ENCODE measurements at places on chromosomes 12 and 14.

GRCh38 chr12:68794653-68795251, 13.2 kb upstream of the MDM2 start:
- peak; percentile 74 for DNase-seq

- peak; percentile 26 for DNase-seq
These were observed 785 bp downstream of the MLEC start for GRCh38 chr12:120687578-120688289.

DNA sequence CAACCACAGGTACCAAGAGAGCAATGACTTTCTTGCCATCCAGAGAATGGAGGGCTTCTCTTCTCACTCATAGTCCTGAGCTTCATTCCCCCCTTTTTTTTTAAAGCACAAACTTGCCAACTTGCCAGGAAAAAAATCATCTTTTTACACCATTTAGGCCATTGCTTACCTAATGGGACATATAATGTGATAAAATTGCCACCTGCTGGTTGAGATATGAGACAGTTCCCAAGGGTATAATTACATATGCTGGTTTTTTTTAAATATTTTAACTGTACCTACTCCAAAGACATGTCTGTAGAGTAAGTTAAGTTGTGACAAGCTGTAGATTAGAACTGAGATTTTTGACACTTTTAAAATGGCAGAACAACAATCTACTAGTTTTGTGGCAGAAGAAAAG, 519.1 kb upstream of the SEL1L start:
- no peak for DNase-seq

DNA sequence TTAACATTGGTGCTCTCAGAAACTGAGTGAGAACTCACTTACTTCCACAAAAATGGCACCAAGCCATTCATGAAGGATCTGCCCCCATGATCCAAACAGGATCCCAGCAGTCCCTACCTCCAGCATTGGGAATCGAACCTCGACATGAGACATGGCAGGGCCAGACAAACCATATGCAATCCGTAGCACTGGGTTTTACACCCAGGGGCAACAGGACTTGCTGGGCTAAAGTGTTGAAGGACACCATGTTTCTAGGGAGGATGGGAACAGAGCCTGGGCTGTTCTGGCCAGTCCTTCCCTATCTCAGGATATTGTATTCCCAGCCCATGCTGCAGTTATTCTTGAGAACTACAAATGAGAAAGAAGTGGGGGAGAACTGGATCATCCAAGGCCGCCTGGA, 36.6 kb downstream of the SERPINA3 start:
- no peak for DNase-seq

DNA sequence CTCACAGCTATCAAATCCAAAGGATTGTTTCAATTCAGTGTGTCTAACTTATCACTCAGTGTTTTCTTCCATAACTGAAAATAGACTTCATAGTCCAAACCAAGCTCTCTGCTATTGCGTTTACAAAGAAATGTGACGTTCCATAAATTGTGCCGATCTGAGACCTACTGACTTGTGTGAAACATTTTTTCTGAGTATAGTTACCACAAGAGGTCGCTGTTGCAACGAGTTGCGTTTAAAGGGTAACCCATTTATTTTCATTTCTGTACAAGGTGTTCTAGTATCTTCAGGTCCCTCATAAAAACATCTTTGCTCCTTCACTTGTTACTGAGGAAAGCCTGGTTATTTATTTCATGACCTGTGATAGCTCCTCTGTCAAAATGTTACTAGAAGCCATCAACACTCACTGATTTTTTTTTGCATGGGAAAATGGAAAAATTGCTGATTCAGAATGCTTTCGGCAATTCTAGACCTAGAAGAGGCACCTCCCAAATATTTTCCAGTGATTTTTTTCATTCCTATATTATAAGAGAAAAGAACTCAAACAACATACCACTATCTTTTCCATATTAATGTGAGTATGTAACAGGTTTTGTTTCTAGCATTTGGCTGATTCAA, 60.9 kb upstream of the OR4E1 start:
- peak; percentile 62 for DNase-seq

- DNase-seq = peak; percentile 68
These were observed 25.1 kb upstream of the RPLP0 start for GRCh38 chr12:120225852-120226640.

DNA sequence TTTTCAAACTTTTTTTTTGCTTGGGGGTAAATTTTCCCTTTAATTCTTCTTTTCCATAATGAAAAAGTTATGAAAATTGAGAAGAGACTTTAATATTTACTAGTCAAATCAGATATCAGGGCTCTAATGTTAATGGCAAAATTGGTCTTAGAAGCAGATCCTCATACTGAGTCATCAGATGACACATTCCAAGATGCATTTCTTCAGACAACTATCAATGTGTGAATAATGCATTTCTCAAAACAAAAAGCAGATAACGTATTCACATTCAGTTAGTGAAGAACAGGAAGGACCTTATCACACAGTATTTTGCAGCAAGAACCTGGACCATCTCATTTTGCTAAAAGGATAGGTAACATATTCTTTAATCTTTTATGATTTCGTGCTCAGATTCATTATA, 130.7 kb downstream of the GPHN start:
- DNase-seq = peak; percentile 52

GRCh38 chr14:70827347-70827746, 18.0 kb upstream of the MAP3K9 start:
- peak; percentile 23 for DNase-seq

GRCh38 chr12:125371033-125371432, 305.8 kb downstream of the AACS start:
- DNase-seq = no peak

- no peak for DNase-seq
These were observed 6.1 kb downstream of the ARMH4 start for GRCh38 chr14:58145936-58146335.

- no peak for DNase-seq
These were observed 17.1 kb downstream of the CATSPERB start for GRCh38 chr14:91714805-91715204.

GRCh38 chr14:61451491-61451890, 130.1 kb downstream of the PRKCH start:
- DNase-seq = no peak

- DNase-seq = peak; percentile 33
These were observed 26.9 kb downstream of the SAMD4A start for GRCh38 chr14:54593860-54594259.

DNA sequence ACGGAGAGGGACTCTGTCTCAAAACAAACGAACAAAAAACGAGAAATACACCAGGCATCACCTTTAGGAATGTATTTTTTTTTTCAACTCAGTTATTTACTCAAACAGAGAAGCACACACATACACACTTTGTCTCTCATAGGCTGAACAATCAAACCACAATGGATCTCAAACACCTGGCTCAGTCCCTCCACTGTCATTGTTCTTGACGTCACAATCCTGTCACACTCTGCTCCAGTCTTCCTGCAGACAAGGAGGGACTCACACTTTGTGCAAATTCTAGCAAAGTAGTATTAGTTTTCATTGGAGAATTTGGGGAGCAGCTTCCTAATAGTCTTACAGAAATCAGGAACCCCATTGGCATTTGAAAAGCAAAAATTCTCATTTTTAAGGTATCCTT, 727.8 kb downstream of the BCL11B start:
- no peak for DNase-seq

- DNase-seq = peak; percentile 38
These were observed 262.0 kb downstream of the MED13L start for GRCh38 chr12:116015525-116015924.

DNA sequence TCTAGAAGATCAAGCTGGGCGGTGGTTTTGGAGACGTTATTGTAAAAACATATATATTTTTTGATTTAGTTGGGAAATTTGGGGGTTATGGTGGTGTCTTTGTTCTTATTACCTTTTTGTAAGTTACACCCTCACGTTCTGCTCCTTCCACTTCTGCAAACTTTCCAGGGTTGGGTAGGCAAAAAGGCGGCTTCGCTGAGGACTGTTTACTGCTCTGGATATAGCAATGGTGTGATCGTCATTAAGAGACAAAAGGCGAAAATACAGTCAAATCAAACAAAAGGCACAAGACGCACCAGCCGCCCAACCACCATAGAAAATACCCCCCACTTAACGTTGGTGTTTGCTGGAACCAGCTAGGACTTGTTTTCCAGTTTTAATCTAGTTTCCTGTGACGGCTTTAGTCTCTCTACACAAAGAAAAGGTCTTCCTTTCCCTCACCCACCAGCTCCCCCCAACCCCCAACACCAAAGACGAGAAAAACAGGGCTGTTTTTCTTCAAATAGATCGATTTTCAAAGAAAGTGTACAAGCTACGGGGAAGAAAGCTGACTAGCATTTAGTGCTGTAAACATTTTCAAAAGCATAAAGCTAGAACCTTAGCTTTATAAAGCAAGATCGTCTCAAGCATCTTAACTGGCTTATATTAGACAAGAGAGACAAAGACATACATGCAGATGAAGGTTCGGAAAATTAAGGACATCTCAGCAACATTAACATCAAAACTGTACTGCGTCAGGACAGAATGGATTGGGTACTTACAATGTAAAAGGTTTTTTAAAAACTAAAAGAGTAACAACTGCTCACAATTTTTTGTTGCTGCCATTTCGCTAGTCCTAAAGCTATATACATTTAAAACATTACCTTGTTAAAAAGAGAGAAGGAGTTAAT, 2.0 kb upstream of the SETD1B start:
- peak; percentile 60 for DNase-seq

DNA sequence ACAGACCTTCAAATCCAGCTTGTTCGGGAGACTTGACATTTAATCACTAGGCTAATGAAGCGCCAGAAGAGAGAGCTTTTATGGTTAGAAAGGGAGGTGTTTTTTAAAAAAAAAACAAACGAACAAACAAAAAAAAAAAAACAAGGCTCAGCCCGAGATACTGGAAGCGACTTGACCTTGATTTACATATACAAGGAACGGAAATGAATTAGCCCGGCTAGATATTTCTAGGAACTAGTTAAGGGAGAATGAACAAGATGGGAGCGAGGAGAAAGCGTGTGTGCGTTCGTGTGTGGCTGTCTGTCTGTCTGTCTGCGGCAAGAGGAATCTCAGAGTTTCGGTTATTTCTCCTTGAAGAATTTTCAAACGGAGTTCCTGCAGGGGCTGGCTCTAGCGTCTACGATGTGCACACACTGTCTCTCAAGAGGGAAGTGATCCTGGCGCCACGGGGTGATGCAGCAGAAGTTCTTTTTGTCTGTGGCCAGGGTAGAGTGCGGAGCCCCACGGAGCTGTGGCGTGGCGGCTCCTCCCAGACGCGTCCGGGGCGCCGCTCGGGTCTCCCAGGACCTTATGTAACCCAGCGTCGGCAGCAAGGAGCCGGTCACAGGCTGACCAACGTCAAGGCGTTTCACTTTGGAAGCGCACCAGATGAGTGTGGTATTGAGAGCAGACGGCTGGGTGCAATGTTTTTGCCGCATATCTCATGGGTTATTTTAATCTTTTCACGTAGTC, 18.8 kb downstream of the SOCS2 start:
- peak; percentile 81 for DNase-seq

GRCh38 chr12:121765573-121765972, 27.9 kb downstream of the RHOF start:
- peak; percentile 67 for DNase-seq

DNA sequence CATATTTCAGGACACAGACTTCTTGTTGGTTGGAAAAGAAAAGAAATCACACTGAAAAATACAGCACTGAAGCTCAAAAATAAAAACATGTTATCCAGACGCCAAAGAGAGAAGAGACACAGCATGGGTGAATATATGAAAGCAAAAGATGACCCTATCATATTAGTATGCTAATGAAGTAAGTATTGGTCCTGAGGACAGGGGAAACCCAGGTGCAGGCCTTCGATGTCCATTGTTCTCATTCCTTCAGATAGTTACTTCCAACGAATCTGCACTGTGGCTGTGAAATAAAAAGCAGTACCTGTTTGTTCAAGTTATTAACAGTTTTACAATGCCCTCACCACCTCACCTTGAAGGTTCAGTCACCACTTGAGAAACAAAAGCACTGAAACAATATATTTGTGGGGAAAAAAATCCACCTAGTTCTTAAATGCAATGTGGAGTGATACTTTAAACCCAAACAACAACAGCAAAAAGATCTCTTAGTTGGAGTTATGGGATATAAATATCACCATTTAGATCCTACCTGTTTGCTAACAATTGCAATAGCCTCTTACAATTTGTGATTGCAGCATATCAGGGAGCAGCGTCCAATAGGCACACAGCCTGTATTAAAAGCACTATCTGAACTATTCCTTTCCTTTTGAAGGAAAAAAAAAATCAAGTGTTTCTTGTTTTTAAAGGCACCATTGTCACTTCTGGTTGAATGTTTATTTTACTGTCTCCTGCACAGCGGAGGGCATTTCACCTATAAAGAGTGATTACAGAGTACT, 188.1 kb downstream of the BCAT1 start:
- no peak for DNase-seq

DNA sequence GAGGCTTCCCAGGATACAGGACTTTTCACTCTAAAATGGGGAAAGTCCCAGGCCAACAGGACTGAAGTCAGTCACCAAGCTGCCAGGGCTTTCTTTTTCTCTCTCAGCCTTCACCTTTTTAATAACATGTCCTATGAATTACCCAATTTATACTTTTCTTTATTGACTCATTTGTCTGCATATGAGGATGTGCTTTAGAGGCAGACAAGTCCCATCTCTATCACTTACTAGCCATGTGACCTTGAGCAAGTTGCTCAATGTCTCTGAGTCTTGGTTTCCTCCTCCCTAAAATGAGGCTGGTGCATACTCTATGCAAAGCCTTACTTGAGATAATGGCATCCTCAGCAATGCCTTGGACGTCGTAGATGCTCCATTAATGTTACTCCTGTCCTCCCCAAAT, 98.1 kb upstream of the TMPO start:
- DNase-seq = no peak

DNA sequence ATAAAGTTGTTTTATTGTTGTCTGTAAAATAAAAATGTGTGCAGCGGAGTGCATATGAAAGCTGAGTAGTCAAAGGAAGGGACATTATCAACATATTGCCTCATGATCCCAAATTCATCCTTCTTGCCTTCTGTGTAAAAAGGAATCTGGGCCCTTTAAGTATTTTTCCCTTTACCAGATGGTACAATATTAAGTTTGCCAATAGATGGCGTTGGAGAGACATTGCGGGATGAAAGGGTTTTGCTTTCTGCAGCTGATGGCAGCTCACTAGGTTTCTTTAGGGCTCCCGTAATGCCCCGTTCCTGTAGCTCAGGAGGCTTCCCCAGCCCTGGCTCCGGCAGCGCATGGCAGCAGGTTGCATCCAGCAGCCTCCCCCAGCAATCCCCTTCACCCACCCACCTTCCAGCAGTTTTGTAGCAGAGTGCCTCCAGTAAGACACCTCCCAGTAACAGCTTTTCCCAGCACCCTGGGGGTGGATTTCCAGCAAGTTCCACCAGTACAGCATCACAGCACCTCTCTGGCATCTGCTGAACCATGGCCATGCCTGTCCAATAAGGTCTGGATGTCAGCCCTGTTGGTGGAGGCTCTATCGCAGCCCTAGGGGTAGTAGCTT, 354.4 kb downstream of the MED13L start:
- peak; percentile 30 for DNase-seq

GRCh38 chr12:116323406-116324386, 46.2 kb upstream of the MED13L start:
- no peak for DNase-seq

- no peak for DNase-seq
These were observed 73.3 kb downstream of the ASCL4 start for GRCh38 chr12:107847830-107848229.

- DNase-seq = no peak
These were observed 9.9 kb downstream of the IFT43 start for GRCh38 chr14:75995372-75996041.

Measured in kidney tubule cell (primary cell).